Pons (tissue), 1 donor: ENCODE measurements at places on chromosomes 16 and 17.

DNA sequence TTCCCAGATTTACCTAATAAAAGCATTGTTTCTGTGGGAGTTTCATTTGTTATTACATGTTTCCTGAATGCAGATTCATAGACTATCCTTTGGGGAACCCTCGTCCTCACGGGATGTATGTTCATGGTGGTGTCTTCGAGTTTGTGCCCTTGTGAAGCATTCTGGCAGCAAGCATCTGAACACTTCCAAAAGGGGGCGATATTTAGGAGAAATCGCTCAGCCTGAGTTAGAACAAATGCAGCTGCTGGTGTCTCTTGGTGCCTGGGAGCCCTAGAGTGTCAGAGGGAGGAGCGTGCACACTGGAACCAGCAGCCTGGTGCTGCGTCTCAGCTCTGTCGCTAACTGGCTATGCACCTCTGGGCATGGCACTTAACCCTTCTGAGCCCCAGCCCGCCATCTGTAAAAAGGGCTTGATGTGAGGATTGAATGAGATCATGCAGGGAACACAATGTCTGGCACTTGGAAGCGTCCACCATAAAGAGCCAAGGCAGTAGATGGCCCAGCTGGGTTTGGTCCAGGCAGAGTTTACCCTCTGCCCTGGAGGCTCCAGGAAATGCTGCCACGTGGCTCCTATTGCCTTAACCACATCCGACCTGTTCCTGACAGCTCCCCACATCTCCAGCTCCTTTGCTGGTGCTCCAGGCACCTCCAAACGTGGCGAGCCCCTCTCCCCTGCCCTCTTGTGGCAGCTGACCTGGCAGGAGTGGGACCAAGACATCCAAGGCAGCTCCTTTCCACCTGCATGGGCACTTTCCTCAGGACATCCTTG, 25.0 kb upstream of the C16orf78 start:
- DNase-seq = no peak

GRCh38 chr17:76562734-76563148, 22.9 kb downstream of the PRCD start:
- DNase-seq = no peak

- DNase-seq = no peak
Measured at GRCh38 chr17:17772231-17772630, 64.6 kb downstream of the SREBF1 start.

DNA sequence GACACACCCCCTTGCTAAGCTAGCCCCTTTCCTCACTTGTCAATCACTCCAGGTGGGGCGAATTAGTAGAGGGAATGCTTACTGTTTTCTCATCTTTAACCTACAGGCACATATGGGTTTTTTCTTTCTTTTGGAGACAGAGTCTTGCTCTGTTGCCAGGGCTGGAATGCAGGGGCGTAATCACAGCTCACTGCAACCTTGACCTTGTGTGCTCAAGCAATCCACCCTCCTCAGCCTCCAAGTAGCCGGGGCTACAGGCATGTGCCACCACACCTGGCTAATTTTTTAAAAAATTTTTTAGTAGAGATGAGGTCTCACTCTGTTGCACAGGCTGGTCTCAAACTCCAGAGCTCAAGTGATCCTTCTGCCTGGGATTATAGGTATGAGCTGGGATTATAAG, 38.7 kb upstream of the RHBDL3 start:
- DNase-seq = no peak

DNA sequence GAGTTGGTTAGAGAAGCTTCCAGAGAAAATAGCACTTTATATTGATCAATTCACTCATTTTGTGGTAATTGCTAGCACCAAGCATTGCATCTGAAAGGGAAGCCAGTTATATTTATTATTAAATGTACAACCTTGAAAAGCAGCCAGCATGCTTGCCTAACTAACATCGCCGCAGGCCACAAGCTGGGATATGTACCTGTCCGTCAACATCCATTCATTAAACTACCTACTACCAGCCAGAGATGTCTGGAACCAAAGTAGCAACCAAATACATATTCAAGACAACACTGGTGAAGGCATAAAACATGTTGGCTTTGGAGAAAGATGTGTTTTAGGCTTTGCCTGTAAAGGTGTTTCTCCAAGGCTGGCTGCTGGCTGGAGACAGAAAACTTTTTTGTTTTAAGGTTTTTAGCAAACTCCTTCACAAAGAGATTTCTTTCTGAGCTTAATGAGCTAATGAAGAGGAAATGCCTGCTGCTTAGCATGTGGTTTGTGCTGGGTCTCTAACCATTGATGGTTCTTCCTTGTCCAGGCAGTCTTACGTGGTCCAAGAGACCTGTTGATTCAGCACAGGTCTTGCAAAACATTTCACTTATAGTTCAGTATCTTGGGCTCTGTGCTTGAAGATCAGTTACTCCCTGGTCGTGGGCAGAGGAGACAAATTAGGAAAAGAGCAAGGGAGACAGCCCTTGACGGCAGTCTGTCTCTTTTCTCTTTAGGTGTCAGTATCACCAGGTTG, 3.1 kb downstream of the ITPRIPL2 start:
- DNase-seq = no peak

DNA sequence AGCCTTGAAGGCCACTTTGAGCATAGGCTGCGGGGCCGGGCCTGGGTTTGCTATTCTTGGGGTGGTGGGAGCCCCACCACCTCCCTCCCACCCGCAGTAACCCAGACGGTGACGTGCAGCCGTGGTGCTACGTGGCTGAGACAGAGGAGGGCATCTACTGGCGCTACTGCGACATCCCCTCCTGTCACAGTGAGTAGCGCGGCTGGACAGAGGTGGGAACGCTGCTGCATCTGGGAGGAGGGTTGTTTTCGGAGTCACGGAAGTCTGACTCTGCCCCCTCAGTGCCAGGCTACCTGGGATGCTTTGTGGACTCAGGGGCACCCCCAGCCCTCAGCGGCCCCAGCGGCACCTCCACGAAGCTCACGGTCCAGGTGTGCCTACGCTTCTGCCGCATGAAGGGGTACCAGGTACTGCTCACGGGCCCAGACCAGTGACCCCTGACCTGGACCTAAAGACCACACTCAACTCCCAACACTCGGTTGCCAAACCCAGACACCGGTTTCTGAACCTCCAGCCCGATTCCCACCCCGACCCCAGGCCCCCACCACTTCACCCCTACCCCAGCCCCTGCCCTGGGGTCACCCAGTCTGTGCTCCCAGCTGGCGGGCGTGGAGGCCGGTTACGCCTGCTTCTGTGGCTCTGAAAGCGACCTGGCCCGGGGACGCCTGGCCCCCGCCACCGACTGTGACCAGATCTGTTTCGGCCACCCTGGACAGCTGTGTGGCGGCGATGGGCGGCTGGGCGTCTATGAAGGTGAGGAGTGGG, 2.1 kb downstream of the KREMEN2 start:
- DNase-seq = no peak

DNA sequence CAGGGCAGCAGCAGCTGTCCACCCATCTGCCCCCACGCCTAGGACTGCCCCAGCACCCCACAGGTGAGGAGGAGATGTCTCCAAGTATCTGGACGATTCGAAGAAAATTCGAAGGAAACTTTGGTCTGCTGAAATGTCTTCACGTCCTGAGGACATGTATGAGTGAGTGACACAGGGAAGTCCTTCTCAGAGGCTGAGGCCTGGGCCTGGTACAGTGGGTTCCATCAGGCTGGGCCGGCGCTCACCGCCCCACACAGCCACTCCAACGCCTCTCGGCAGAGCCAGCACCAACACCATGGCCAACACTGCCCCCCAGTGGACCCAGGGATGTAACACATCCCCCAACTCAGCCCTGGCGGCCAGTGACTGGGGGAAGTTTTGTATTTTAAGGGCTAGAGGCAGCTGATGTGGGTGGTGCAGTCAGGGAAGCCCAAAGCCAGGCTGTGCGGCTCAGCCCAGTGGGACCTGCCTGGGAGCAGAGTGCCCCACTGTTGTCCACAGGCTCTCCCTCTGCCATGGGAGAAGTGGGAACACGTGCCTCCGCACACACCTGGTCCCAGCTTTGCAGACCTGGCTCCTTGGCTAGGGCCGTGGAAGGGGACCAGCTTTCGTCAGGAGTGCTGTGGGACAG, 55.8 kb upstream of the FASN start:
- DNase-seq = peak; percentile 70

- peak; percentile 21 for DNase-seq
Measured at GRCh38 chr17:51029568-51030463, 90.9 kb downstream of the SPAG9 start.

DNA sequence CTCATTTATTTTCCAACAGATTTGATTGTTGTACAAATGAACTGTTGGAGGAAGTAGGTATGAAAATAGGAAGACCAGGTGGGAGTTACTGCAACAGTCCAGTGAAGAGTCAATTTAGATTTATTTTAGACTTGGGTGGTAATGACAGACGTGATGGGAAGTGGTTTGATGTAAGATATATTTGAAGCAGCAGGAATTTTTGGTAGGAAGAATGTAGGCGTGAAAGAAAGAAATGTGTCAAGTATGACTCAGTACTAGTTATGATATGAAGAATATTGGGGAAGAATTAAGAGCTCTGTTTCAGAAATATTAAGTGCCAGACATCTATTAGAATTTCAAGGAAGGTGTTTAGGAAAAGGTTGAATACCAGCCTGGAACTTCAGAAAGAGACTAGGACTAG, 247.9 kb upstream of the AXIN2 start:
- DNase-seq = no peak

DNA sequence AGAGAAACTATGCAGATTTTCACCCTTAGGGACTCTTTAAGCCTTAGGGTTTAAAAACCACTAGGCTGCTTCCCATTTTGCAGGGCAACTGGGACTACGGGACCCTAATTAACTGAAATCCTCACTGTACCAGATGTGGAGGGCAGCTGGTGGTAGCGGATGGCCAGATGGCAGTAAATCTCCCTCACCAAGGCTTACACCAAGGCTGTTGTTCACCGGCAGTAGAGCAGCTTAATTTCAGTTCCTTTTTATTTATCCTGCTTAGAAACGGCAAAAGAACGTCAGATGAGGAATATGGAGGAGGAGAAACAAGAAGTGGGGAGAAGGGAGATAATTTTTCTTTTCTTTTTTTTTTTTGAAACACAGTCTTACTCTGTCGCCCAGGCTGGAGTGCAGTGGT, 6.5 kb downstream of the ABHD15 start:
- DNase-seq = no peak

DNA sequence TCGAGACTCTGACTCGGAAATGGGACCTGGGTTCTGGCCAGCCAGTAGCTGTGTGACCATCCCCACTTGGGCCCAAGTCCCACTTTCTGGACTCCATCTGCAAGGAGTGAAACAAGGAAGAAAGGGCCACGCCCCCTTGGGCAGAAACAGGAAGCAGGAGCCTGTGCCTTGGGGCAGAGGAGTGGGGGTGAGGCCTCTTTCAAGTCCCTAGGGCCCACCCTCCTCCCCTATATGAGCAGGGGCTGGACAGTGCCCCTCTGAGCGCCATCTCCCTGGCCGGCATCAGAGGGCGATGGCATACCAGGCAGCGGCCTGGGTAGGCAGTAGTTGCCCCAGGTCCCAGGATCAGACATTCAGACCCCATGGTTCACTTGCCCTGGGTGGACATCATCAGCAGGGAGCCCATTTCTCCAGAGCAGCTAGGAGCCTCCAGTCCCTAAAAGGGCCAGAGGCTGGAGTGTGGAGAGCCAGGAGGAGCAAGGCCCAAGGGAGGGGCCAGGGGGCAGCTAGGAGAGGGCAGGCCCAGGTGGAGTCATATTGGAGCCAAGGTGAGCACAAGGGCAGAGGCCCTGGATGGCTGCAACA, 7.1 kb downstream of the BCAR1 start:
- DNase-seq = no peak

DNA sequence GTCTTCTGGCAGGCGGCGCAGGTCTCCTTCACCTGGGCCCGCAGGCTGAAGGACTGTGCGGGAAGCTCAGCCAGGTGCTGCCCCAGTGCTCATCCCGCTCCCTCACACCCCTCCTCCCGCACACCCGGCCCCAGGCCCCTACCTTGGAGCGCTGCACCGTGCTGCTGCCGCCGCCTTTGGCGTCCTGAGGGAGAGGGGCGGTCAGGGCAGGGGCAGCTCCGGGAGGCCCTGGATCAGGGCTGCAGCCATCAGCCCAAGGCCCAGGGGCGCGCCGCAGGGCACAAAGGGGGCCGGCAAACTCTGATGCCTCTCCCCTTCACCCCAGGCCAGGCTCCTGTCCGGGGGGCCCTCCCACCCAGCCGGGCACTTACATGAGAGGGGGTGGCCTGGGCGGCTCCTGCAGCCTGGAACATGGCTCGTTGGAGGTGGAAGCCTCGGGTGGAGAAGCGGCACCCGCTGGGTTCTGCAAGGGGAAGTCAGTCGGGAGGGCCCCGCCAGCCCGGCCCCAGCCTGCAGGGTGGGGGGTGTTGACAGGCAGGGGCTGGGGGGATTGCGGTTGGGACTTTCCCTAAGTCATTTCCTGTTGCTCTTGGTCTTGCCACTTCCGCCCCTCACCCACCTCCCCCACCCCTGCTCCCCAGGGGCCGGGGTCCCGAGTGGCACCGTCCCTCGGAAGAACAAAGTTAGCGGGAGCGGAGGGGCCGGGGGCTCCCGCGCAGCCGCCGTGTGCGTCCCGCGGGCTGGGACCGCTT, 863 bp downstream of the LIMD2 start:
- DNase-seq = no peak

DNA sequence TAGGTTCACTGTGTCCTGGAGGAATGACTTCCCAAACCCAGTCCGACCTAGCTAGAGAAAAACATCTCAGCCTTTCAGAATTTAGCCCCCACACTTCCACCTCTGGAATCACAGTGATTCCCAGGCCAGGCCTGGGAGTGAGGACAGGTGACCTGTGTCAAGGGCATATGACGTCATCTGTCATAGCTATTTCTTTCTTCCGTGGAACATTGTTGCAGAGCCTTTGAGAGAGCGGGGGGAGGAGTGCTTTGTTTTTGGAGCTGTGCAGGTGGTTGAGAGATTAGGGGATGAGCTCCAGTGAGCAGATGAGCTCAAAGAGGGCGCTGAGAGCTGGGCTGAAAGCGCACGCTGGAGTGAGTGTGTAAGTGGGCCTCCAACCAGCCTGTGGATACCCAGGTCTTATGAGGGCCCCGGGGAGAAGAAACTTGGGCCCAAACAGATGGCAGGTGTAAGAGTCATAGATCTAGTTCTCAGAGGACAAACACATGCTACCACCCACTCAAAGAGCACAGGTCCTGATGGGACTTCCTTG, 344.8 kb downstream of the SNX29 start:
- DNase-seq = no peak

DNA sequence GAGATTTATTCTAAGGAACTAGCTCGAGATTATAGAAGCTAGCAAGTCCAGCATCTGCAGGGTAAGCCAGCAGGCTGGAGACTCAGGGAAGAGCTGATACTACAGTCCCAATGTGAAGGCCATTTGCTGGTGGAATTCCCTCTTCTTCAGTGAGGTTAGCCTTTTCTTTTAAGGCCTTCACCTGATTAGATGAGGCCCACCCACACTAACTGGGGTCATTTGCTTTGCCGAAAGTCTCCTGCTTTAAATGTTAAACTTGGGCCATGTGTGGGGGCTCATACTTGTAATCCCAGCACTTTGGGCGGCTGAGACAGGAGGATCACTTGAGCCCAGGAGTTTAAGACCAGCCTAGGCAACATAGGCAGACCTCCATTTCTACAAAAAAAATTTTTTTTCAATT, 168.3 kb downstream of the LGALS9B start:
- DNase-seq = no peak
